Activated CD8-positive, alpha-beta memory T cell treated with anti-CD3 and anti-CD28 coated beads, Interleukin-2, amount 10 ng/mL, durations not matched to agents 7 days and 5 days (primary cell): ENCODE measurements at places on chromosomes 2 and 18.
A peak's percentile ranks its signal among the peaks of the same experiment; 100 is the strongest.

GRCh38 chr18:12031846-12032245 lies 50.5 kb downstream of the IMPA2 start:
- no peak for DNase-seq

- no peak for DNase-seq
These were observed 119.2 kb downstream of the BABAM2 start for GRCh38 chr2:28009732-28010131.

DNA sequence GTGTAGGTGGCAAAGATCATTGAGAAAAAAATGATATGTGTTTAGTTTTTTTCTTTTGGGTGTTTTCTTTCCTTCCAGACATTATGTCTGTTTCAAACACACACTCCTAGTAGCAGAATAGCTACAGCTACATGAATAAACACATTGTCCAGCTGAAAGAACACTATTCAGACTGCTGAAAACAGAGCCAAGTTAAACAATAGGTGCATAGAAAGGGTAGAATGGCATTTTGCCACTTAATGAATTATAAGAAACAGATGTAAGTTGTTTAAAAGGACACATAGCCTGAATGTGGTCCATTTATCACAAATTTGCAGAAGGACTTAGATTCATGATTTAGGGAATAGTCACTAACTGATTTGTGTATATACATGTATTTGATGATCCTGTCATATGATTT lies 20.1 kb downstream of the CTLA4 start:
- DNase-seq: no peak

DNA sequence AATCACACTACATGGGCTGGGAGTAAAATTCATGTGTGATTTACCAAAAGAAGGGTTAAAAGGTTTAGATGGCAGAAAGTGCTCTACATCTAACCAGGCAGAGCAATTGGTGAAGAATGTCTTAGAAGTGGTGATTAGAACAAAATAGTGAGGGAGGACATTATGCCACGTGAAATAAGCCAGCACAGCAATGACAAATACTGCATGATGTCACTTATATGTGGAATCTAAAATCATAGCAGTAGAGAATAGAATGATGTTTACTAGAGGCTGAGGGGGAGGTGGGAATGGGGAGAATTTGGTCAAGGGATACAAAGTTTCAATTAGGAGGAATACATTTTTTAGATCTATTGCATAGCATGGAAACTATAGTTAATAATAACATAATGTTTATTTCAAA lies 253.3 kb downstream of the KCNS3 start:
- no peak for DNase-seq

DNA sequence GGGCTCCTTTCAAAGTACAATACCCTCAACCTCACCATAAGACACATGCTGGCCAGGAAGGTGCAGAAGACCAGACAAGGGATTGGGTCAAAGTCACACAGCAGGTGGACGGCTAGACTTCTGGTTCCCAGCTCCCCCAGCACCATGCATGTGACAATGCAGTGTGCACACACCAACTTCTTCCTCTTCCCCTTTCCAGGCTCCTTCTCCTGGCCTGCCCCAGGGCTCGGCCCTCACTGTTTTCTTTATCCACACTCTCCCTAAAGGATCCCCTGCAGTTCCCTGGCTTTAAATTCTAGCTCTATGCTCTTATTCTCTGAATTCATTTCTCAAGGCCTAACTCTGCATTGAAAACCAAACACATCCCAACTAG lies 82.3 kb downstream of the LOXHD1 start:
- DNase-seq: no peak

DNA sequence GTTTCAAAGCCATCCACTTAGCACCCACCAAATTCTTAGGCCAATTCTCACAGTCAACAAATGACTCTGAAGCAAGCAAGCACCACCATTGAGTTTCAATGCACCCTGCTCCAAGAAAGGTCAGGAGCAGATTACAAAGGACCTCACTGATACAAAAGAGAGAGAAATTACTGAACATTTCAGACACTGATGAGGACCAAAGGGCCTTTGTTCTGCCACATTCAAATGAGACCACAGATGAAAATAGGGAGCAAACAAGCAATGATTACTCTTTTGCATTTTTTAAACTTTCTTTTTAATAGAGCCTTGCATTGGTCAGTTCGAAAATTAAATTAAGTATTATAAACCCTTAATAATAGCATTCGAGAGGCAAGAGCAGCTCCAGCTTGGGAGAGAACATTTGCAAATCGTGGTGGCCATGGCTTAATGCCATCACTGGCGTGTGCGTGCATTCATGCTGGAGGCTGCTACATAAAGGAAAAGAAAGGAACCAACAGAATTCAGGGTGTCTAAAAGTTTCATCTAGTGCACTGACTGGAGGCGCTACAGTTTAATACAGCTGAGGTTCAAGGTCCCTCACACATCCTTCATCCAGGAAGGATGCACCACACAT lies 87.5 kb downstream of the KLF7 start:
- no peak for DNase-seq

DNA sequence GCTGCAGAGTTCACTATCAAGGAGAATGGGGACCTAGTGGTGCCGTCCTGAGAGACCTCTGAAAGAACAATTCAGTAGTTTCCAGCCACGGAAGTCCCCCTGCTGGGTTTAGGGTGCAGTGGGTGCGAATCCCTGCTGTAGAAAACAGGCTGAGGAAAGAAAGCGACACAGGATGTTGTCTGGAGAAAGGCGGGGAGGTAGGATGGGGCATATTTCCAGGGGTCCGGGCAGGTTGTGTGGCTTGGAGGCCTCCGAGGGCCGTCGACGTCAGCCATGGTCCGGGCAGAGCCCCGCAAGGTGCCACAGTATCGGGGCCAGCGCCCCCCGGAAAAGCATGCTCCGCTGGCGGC lies 807 bp upstream of the CREB1 start:
- peak; percentile 72 for DNase-seq
